ENCODE measurements at places on chromosomes 6 and 20.

- no peak for DNase-seq
These were observed 591 bp downstream of the IDH3B start for GRCh38 chr20:2663364-2663886.

- no peak for DNase-seq
These were observed 291.8 kb upstream of the FOXQ1 start for GRCh38 chr6:1020133-1020532.

DNA sequence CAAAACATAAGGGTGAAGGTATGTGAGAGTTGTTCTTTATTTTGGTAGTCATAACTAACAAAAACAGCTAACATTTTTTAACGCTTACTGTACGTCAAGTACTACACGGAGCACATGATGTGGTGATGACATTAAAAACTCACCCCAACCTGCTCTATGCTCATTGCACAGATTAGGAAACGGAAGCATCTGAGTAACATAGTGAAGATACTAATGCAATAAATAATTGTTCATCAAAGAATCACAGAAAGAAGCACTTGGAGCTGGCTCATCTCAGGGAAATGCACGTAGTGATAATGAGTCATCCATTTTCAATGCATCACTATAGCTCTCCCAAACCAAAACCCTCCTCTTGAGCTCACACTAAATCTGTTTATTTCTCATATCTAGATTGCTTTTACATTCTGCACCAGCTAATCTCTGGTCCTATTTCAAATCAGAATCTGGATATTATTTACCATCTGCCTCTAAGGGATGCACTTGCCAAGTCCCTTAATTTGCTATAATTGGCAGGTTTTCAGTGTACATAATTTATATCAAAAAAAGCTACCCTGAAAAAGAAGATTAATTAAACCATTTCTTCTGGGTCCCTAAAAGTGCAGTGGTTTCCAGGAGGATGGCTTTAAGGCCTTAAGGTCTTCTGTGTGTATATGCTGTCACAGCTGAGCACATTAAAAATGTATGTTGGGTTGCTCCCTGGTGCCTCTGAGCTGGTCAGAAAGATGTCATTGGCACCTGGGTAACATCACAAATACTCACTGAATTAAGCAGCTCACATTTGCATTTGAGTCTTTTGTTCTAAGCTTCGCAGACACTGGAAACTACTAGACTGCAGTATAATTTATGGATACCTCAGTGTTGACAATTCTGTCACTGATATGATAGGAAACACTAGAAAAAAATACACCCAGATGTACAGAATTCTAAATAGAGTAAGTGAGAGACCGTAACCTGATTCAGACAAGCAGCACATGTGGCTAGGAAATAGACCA is 677.4 kb upstream of the CITED2 start:
- DNase-seq = no peak

GRCh38 chr6:1251198-1252155 is 60.4 kb upstream of the FOXQ1 start:
- DNase-seq = no peak

GRCh38 chr6:121544691-121545090 is 109.2 kb downstream of the GJA1 start:
- DNase-seq = no peak

DNA sequence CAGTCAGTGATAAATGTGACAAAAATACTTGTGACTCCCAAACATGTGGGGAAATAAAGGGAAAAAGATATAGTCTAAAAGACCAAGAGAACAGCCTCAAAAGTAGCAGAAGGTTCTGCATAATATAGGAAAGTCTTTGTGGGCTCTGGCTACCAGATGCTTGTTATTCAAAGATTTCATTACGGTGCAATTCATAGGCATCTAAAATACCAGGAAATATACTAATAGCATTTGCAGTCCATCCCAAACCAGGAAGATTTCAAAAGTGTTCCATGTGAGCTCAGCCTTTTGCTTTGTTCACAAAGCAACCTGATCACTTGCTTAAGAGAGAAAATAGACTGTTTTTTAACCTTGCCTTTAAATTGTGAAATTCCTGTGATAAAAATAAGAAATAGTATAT is 506.7 kb upstream of the MARCKS start:
- no peak for DNase-seq

DNA sequence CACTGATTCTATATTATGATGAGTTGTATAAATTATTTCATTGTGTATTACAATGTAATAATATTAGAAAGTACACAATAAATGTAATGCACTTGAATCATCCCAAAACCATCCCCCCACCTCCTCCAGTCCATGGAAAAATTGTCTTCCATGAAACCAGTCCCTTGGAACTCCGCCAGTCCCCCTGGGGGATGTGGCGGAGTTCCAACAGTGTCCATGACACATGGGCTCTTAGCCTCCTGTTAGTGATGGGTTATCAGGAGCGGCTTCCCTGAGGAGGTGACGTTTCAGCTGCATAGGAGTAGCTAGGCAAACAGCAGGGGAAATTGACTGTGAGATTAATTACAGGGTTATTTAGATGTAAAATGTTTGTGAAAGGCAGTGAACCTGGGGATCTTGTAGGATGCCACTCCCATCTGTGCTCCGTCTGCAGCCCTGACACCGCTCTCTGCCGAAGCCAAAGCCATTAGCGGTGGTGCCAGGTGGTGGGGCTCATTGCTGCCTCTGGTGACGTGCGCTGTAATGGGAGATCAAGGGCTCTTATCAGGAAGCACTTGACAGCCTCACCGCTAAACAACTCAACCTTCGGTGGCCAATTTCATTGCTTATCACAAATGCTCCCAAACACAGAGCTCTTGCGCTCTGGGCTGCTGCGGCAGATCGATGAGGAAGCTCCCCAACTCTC is 81.6 kb upstream of the MC3R start:
- no peak for DNase-seq
